Thoracic aorta (tissue), 2 donors: ENCODE measurements at places on chromosomes 11 and 22.
A peak's percentile ranks its signal among the peaks of the same experiment; 100 is the strongest.

DNA sequence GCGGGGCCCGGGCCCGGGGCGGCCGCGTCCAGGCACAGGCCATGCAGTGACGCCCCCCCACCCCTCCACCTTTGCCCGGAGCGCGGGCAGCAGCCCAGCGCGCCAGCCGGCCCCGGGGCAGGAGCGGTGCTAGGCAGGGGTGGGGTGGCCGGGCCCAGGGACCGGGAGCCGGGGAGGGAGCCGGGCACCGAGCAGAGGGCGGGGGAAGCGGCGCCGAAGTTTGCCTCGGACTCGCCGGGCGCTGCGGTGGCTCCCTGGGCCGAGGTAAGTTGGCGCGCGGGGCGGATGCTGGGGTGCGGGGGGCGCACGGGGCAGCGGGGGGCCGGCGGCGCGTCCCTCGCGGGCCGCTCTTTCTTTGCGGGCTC, 332 bp downstream of the TEAD1 start:
- H3K36me3 ChIP-seq: no peaks in the 10 kb centered on the region
- no peaks in the 10 kb centered on the region for H3K27me3 ChIP-seq
- H3K4me3 ChIP-seq: peak overlapping the region; percentile 86
- no peak for DNase-seq
- peak overlapping the region; percentile 84 for H3K27ac ChIP-seq

DNA sequence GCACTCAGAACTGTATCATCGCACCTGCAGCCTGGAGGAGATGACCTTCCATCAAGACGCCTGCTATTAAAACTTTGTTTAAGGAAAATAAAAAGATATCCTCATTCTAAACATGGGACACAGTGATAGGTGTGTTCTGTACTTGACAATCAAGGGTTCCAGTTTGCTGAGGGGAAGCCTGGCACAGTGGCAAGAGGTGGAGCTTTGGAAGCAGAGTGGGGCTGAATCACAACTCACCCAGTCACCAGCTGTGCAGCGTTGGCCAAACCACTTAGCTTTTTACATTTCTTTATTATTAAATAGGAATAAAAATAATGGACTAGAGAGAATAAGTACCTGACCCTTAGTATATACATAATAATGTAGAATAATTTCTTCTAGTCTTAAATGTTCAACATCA, 220.7 kb downstream of the TENM4 start:
- no peaks in the 10 kb centered on the region for H3K27me3 ChIP-seq
- no peaks in the 10 kb centered on the region for H3K4me1 ChIP-seq
- DNase-seq: no peak
- no peak overlapping the region for H3K4me3 ChIP-seq
- no peaks in the 10 kb centered on the region for H3K36me3 ChIP-seq

- peaks cover 61% of the 10 kb centered on the region for H3K4me1 ChIP-seq
- H3K36me3 ChIP-seq: no peaks in the 10 kb centered on the region
- peak overlapping the region; percentile 84 for H3K27ac ChIP-seq
- DNase-seq: no peak
- peak overlapping the region; percentile 52 for H3K4me3 ChIP-seq
These were observed 12.2 kb downstream of the LSP1 start for GRCh38 chr11:1864831-1865665.

GRCh38 chr11:12109591-12110196, 696 bp upstream of the MICAL2 start:
- peaks cover 26% of the 10 kb centered on the region for H3K4me1 ChIP-seq
- peak overlapping the region; percentile 95 for H3K4me3 ChIP-seq
- H3K36me3 ChIP-seq: no peaks in the 10 kb centered on the region
- no peak for DNase-seq

DNA sequence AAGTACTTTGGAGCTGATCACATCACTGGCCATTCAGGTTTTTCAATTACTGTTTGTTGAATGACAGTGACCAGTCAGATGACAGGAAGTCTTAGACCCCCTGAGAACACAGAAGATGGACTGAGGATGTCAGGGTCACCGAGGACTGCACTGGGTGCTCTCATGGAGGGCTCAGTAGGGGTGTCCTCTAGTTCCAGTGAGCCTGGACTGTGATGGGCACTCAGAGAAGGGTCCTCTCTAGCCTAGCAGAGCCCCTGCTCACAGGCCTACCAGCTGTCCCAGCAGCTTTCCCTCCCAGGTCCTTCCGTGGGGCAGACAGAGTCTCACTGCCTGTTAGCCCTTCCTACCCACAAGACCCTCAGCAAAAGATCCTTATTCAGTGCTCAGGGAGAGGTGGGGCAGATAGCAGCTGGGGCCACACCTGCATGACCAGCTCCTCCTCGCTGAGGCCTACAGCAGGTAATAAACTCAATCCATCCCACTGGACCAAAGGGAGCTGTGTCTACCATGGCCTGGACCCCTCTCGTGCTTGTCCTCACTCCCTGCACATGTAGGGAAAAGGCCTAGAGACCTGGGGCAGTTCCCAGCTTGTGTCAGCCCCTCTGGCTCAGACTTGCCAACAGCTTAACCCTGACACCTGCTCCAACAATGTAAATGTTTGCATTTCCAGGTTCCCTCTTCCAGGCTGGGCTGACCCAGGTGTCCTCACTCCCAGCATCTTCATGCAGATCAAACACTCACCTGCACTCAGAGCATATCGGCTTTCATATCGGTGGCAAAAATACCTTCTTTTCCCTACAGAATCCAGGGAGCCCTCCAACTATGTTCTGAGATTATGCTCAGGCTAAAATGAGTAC, 25.2 kb upstream of the VPREB1 start:
- H3K4me3 ChIP-seq: no peak overlapping the region
- no peaks in the 10 kb centered on the region for H3K4me1 ChIP-seq

GRCh38 chr11:36008584-36008983, 64.7 kb downstream of the LDLRAD3 start:
- peak overlapping the region; percentile 53 for H3K27ac ChIP-seq
- H3K4me3 ChIP-seq: no peak overlapping the region
- no peaks in the 10 kb centered on the region for H3K27me3 ChIP-seq
- no peak for DNase-seq
- H3K4me1 ChIP-seq: peaks cover 31% of the 10 kb centered on the region

- H3K4me3 ChIP-seq: peak overlapping the region; percentile 82
- peak overlapping the region; percentile 84 for H3K27ac ChIP-seq
- no peaks in the 10 kb centered on the region for H3K27me3 ChIP-seq
- H3K36me3 ChIP-seq: no peaks in the 10 kb centered on the region
- no peak for DNase-seq
- H3K4me1 ChIP-seq: peaks cover 15% of the 10 kb centered on the region
These were observed 566 bp downstream of the INTS4 start for GRCh38 chr11:77993902-77994301.

GRCh38 chr11:94405062-94405833, 4.0 kb upstream of the GPR83 start:
- no peak overlapping the region for H3K27ac ChIP-seq
- H3K36me3 ChIP-seq: no peaks in the 10 kb centered on the region
- peaks cover 11% of the 10 kb centered on the region for H3K4me1 ChIP-seq
- DNase-seq: no peak
- no peak overlapping the region for H3K4me3 ChIP-seq

DNA sequence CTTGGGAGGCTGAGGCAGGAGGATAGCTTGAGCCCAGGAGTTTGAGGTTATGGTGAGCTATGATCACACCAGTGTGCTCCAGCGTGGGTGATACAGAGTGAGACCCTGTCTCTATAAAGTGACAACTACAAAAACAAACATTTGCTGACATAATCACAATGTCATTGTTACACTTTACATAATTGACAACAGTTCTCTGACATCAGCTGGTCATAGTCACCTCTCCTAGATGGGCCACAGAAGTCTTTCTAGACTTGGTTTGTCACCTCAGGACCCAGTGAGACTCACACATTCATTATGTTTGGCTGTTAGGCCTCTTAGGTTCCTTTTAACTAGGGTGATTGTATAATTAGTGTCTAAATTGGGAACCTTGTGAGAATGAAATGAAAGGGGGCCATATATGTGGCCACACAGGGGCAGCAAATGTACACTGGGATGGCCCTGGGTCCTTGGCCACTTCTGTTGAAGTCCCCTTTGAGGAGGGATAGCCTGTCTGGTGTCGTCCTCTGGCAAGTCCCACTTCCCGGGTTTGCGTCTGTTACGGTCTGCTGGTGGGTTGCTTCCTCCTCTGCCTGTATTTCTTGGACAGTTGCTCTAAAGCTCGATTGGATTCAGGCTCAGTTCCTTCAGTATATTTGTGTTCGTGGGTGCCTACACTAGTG, 5.8 kb upstream of the PPIL2 start:
- no peaks in the 10 kb centered on the region for H3K27me3 ChIP-seq
- H3K36me3 ChIP-seq: no peaks in the 10 kb centered on the region
- H3K27ac ChIP-seq: no peak overlapping the region
- no peak overlapping the region for H3K4me3 ChIP-seq

DNA sequence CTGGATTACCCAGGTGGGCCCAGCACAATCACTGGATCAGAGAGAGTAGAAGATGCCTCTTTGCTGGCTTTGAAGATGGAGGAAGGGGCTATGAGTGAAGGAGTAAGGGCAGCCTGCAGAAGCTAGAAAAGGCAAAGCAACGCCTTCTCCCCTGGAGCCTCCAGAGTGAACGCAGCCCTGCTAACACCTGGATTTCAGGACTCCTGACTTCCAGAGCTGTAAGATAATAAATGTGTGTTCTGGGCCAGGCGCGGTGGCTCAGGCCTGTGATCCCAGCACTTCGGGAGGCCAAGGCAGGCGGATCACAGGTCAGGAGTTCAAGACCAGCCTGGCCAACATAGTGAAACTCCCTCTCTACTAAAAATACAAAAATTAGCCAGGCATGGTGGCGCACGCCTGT, 102.4 kb downstream of the MORC2 start:
- no peaks in the 10 kb centered on the region for H3K36me3 ChIP-seq
- H3K27me3 ChIP-seq: no peaks in the 10 kb centered on the region
- DNase-seq: no peak
- no peak overlapping the region for H3K4me3 ChIP-seq

DNA sequence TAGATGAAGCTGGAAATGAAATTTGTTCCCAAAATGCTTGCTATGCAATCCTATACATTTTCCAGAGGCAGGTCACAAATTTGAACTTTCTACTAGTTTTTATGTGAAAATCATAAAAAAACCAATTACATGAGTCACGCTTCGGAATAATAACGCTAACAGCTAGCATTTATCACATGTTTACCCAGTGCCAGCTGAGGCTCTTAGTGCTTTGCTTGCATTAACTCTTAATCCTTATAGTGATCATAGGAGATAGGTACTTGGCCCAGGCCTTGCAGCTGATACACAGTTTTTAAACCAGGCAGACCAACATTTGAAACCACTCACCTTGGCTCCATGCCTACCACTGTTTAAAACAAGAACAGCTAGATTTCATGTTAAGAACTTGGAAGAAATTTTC, 131.8 kb upstream of the RAG2 start:
- H3K27me3 ChIP-seq: no peaks in the 10 kb centered on the region
- H3K4me1 ChIP-seq: no peaks in the 10 kb centered on the region
- no peaks in the 10 kb centered on the region for H3K36me3 ChIP-seq
- H3K27ac ChIP-seq: no peak overlapping the region

- no peak for DNase-seq
- H3K4me3 ChIP-seq: no peak overlapping the region
These were observed 30.7 kb downstream of the PIWIL4 start for GRCh38 chr11:94597896-94598295.

GRCh38 chr22:44145544-44145943, 35.2 kb upstream of the PARVG start:
- H3K36me3 ChIP-seq: no peaks in the 10 kb centered on the region
- H3K4me1 ChIP-seq: no peaks in the 10 kb centered on the region
- H3K27ac ChIP-seq: no peak overlapping the region
- H3K4me3 ChIP-seq: no peak overlapping the region

DNA sequence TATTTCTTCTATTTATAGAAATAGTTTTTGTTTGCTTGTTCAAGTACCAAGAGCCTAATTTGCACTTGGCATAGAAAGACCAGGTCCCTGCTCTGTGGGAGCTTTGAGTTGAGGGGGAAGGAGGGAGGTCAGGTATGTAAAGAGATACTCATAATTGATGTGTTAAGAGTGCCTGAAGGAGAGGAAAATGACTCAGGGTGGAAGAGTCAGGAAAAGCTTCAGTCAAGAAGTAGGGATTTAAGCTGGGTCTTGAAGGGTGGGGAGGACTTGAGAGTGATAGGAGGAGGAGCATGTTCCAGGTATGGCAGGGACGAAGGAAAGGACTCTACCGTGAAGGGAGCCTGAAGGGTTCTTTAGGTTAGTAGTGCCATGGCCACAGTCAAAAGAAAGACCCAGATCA, 9.0 kb downstream of the RBX1 start:
- no peak overlapping the region for H3K27ac ChIP-seq
- no peak overlapping the region for H3K4me3 ChIP-seq
- no peaks in the 10 kb centered on the region for H3K27me3 ChIP-seq
- no peaks in the 10 kb centered on the region for H3K4me1 ChIP-seq
- peaks cover 36% of the 10 kb centered on the region for H3K36me3 ChIP-seq
- no peak for DNase-seq

DNA sequence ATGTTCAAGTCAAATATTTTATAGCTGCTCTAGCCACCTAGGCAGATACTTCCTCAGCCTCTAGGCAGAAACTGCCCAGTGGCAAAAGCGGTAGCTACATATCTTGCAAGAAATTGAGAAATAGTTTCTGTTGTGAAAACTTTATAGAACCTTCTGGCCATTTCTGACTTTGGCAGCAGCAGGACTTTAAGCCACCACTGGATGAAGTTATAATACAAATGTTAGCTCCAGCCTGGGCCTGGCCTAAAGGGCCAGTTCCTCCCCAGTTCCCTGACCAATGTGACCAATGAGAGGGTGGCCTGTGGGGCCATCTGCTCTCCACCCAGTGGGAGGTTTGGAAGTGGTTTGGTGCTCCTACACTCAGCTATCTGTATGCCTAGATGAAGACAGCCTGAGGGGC, 254.0 kb upstream of the NARS2 start:
- no peak for DNase-seq
- peaks cover under 1% of the 10 kb centered on the region for H3K4me1 ChIP-seq
- H3K36me3 ChIP-seq: no peaks in the 10 kb centered on the region
- no peaks in the 10 kb centered on the region for H3K27me3 ChIP-seq
- H3K27ac ChIP-seq: peak overlapping the region; percentile 1
- H3K4me3 ChIP-seq: no peak overlapping the region

- H3K27me3 ChIP-seq: no peaks in the 10 kb centered on the region
- no peak overlapping the region for H3K4me3 ChIP-seq
- H3K27ac ChIP-seq: no peak overlapping the region
- no peaks in the 10 kb centered on the region for H3K4me1 ChIP-seq
- no peaks in the 10 kb centered on the region for H3K36me3 ChIP-seq
These were observed 5.8 kb downstream of the GRIK4 start for GRCh38 chr11:120517390-120517761.
